Stimulated activated CD4-positive, alpha-beta T cell treated with anti-CD3 and anti-CD28 coated beads, Interleukin-12 subunit alpha, Interleukin-12 subunit beta, amount 100 ng/mL, for 24 hours (primary cell): ENCODE measurements at places on chromosomes 2 and 18.

GRCh38 chr18:22800551-22800951, 132.6 kb upstream of the RBBP8 start:
- DNase-seq, result no peak

DNA sequence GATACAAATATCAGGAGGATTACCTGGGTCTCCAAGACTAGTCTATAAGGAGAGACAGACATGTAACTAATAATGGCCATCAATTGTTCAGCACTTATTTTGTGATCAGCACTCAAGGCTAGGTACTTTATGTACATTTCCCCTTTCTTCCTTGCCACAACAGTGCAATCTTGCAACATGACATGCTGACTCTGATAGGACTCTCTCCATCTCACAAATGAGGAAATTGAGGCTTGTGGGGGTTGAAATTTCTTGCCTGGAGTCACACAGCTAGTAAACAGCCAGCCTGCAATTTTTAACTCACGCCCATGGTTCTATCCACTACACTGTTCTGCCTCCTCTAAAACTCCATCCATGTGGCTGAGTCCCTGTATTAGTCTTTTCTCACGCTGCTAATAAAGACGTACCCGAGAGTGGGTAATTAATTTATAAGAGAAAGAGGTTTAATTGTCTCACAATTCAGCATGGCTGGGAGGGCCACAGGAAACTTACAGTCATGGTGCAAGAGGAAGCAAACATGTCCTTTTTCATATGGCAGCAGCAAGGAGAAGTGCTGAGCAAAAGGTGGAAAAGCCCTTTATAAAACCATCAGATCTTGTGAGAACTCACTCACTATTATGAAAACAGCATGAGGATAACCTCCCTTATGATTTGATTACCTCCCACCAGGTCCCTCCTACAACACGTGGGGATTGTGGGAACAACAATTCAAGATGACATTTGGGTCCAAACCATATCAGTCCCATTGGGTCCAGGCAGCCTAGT, 302.4 kb downstream of the PLCL1 start:
- DNase-seq, result no peak

- no peak for DNase-seq
These were observed 40.9 kb downstream of the NRP2 start for GRCh38 chr2:205723179-205723578.

DNA sequence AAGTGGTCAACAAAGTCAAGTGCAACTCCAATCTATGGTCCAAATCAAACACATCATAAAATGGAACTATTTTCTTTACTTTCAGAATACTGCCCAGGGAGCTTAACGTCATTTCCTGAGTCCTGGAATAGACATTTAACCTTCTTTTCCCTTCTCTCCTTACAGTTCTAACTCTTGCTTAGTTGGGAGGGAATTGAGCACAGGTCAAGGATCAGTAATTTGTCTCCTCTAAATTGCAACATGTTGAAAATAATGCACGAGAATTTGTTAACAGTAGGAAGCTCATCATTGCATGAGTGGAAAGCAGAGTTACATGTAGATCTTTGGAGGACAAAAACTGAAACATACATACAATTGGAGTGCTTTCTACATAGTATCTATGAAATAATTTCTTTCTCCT, 87.7 kb downstream of the MEP1B start:
- no peak for DNase-seq

- DNase-seq, result no peak
These were observed 20.8 kb downstream of the SOS1 start for GRCh38 chr2:39099870-39100728.

- no peak for DNase-seq
These were observed 25.0 kb downstream of the TTN start for GRCh38 chr2:178782236-178782635.

DNA sequence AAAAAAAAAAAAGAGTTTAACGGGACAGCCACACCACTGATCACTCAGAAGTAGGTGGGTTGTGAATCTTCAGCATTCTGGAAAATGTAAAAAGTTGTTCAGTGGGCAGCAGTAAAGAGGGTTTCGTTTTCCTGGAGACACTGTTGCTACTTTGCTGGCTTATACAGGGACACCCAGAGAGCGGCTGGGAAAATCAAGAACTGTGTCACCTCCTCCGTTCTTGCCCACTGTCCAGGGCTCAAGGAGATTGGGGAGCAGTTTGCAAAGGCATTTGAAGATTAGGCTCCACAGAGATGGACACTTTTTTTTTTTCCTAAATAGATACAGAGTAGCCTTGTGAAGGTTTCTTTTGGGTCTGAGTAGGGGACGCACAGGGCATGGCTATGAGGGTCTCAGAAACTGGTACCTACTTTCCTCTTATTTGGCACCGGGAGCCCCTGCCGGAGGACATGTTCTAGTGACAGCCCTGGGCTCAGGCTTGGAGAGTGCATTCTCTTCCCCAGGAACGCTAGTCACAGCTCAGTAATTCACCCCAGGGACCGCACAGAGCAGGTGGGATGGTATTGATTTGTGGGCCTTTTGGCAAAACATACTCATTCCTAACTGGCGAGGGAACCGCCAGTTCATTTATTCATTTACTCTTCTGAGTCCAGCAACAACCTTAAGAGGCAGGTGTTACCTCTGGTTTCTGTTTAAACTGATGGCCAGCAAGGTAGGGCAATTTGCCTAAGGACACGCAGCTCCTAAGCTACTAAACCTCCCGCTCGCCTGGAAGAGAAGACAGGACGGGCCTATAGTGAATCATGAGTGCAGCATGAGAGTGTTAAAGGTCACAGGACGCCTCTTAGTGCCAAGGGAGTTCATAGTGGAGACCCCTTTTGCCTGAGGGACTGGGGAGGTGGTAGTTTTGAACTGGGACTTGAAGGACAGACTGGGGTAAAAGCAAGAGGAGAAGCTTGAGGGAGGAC, 53.1 kb downstream of the HPCAL1 start:
- DNase-seq, result no peak

GRCh38 chr2:86027922-86028765, 77.5 kb downstream of the POLR1A start:
- DNase-seq, result no peak

DNA sequence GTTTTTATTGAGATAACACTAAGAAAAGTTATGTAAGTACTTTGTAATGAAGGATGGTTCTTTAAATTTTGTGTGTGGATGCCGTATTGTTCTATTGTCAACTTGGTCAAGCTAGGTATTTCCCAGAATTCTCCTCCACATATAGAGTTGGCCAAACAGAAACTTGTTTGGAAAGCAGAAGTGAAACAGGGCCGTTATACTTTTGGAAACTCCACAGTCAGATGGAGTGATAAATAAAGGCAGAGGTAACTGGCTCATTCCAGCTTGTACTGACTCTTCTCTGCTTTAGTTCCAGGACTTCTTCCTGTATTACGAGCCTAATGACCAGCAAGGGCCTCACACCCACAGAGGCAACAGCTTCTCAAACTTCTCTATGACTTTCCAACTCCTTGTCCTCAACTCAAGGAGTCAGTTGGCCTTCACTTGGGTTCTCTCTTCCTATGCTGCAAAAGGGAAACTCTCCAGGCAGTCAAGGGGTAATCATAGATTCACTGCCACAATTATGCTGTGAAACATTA, 16.4 kb upstream of the STARD7 start:
- no peak for DNase-seq

- DNase-seq, result no peak
These were observed 284.1 kb downstream of the MYCN start for GRCh38 chr2:16224298-16225045.

- DNase-seq, result no peak
These were observed 38.9 kb upstream of the PNO1 start for GRCh38 chr2:68118816-68119215.

DNA sequence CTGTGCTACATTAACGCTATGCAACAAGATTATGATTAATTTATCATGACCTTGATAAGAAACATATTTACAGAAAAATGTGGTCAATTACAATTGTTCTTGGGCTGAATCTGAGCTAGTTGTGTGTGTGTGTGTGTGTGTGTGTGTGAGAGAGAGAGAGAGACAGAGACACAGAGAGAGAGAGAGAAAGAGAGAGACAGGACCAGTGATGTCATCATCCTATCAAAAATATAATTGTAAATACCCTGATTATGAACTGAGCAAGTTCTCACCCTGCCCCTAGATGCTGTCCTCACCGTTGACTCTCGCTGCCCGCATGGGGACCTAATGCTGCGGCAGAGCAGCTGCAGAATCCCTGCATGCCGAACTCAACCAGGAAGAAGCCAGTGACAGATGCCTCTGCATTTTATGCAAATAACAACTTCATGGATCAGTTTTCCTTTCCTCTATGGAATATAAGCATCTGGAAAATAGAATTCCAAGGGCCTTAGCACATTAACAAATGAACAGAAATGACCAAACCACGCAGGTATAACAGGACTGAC, 512.5 kb downstream of the PLCL1 start:
- no peak for DNase-seq

DNA sequence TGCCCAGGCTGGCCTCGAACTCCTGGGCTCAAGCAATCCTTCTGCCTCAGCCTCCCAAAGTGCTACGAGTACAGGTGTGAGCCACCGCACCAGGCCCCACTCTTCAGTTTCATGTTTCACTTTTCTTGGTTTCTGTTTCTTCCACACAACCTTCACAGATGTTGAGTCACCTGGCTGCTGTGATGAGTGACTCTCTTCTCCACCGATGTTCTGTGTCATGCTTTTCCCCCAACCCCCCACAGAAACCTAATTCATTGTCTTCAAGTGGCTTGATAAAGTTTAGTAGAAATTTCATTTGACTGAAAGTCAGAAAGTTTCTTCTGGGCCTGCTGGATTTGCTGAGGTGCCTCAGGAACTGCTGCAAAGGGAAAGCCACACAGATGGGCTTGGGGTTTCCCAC, 78.5 kb downstream of the SPHKAP start:
- no peak for DNase-seq

DNA sequence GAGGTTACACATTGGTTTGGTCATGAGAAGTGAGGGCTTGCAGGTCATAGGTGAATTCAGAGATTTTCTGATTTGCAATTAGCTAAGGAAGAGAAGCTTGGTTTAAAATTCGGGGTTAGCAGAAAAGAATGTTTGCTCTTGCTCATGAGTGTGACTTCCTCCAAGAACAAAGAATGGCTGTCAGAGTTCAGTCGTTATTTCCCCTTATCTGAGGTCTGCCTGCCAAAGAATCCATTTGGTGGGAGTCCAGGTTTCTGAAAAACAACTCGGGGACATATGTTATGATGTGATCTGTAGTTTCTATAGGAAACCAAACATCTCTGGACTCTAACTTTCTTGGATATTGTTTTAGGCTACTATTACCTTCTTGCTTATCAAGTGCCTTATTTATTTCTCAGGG, 3.2 kb upstream of the UGT1A6 start:
- DNase-seq, result no peak

GRCh38 chr2:62369541-62370202, 136.3 kb downstream of the TMEM17 start:
- DNase-seq, result no peak

DNA sequence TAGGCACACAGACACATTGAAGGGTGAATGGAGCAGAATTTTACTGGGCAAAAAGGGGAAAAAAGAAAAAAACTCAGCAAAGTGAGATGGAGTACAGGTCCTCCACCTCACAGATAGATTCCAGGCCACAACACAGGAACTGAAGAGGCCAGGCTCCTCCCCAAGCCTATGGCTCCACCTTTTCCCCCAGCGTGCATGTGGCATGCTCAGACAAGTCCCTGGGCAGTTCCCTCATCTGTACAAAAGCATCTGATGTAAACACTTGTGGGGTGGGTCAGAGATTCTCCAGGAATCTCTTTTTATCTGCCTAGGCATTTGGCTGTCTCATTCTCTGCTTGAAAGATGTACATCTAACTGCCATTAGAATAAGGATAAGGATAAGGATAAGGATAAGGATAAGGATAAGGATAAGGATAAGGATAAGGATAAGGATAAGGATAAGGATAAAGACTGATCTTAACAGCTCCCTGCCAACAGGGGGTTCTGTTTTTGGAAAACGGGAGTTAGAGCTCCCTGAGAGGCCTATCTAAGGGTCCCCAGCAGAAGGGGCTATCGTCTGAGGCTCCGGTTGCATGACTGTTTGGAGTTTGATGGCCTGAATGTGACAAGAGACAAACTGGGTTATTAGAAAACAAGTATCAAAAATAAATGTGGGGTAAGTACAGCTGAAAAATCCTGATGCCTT, 17.2 kb upstream of the ASXL3 start:
- DNase-seq, result no peak

DNA sequence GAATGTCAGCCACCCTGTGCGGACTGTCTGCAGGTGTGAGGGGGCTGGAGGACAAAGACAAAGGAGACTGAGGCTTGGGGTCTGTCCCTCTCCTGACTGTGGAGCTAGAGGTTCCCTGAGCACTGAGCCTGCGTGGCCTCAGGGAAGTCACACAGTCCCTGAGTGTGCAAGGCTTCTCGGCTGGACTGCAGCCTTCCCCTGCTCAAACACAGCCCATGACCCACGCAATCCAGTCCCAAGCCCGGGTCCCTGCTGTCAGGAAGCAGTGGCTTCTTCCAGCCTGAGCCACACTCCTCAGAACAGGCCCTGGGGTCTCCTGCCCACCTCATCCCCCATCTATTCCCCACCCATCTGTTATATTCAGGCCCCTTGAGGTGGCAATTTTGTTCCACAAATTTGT, 2.7 kb downstream of the ASTL start:
- DNase-seq, result no peak

- DNase-seq, result no peak
These were observed 525.0 kb downstream of the SLC4A3 start for GRCh38 chr2:220152281-220152935.

- no peak for DNase-seq
These were observed 164.5 kb upstream of the ALPP start for GRCh38 chr2:232214053-232214452.

- no peak for DNase-seq
These were observed 211.6 kb downstream of the MCFD2 start for GRCh38 chr2:46704041-46704440.

- no peak for DNase-seq
These were observed 1.0 kb upstream of the HDAC4 start for GRCh38 chr2:239401881-239402233.

GRCh38 chr18:55748227-55748738, 160.3 kb upstream of the TCF4 start:
- no peak for DNase-seq

- DNase-seq, result peak; percentile 68
These were observed 81.1 kb downstream of the RTP5 start for GRCh38 chr2:241950413-241951315.

GRCh38 chr2:51120754-51121280, 88.9 kb upstream of the NRXN1 start:
- DNase-seq, result no peak

DNA sequence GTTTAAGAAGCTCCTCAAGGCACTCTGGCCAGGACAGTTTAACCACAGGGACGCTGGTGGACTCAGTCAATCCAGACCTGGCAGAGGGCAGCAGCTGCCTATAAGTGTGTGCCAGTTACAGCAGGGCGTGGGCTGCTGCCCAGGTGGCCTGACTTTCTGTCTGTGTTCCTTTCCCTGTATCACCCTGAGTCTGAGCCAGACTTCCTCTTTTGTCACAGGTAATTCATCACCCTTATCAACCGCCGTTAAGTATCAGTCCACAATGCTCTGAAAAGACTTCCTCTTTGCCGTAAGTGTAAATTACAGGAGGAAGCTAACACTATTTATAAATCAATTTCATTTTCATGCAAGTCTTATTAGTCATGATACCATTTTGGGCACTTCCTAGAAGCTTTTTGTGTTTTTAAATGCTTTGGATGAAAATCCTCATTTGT, 7.0 kb downstream of the LPIN1 start:
- DNase-seq, result no peak
